Activated CD4-positive, alpha-beta T cell treated with anti-CD3 and anti-CD28 coated beads, Interleukin-2, Interleukin-6, amounts not matched to agents 100 ng/mL and 50 ng/mL, durations not matched to agents 16 hours and 8 hours (primary cell): ENCODE measurements at places on chromosomes 2 and 18.

GRCh38 chr2:124065636-124066035 is 40.5 kb downstream of the CNTNAP5 start:
- no peak for DNase-seq

DNA sequence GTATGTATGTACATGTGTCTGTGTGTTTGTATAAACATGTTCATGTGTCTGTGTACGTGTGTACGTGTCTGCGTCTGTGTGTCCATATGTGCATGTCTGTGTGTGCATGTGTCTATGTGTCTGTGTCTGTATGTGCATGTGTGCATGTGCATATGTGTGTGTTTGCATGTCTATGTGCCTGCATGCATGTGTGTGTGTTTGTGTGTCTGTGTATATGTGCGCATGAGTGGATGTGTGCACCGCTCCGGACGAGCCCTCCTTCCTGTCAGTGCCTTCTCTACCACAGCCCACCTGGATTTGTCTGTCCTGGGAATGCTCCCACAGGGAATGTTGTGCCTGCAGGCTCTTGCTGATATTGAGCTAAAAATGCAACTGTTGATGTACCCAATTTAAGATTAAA is 113.3 kb upstream of the EPC2 start:
- no peak for DNase-seq

- no peak for DNase-seq
Measured at GRCh38 chr2:98379311-98380202, 33.3 kb downstream of the CNGA3 start.

- no peak for DNase-seq
Measured at GRCh38 chr2:46117379-46117778, 179.8 kb upstream of the EPAS1 start.

- DNase-seq: no peak
Measured at GRCh38 chr2:191202209-191202721, 42.9 kb upstream of the MYO1B start.

- DNase-seq: no peak
Measured at GRCh38 chr2:172181840-172182239, 79.1 kb upstream of the DLX2 start.

DNA sequence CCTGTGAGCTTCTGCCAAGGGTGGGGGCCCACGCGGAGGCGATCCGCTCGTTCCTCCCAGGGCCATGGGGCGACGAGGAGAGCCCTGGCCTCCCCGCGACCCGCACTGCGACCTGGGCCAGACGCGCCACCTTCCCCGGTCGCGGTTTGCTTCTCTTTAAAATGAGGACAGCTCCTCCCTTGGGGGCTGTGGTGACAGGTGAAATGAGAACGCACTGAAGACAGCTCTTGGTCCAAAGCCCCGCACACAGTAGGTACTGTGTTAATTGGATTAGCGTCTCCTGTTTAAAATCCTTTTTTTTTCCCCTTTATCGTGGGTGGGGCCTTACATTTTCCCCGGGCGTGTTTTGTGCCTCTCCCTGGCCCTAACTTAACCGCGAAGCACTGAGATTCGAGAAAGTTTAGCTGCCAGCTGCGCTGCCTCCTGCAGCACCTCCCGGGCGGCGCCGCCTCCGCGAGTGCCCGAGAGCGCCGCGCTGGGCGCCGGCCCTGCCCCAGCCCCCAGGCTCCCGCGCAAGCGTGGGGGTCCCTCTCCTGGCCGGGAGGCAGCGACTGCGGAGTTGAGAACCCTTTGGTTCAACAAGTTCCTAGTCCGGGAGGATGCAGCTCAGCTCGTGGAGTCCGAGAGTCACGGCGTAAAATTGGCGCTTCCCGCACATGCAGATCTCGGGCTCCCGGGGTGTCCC is 1.1 kb downstream of the HPCAL1 start:
- DNase-seq: peak; percentile 55

- DNase-seq: no peak
Measured at GRCh38 chr18:59681521-59682004, 15.7 kb downstream of the CCBE1 start.

DNA sequence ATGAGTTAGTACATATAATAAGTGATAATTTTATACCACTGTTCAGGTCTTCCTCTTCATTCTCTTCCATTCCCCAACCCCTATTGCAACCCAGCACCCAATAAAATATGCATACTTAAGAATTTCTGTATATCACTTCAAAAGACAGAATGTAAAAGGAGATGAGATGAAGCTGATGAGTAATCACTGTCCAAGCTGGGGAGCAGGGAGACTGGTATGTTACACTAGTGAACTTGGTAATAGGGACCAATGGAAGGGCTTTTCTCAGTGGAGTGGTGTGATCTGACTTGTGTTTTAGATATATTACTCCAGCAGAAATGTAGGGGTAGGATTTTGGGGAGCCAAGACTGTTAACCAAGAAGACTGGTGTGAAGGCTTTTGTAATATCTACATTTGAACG is 18.0 kb upstream of the ARHGAP28 start:
- DNase-seq: no peak

DNA sequence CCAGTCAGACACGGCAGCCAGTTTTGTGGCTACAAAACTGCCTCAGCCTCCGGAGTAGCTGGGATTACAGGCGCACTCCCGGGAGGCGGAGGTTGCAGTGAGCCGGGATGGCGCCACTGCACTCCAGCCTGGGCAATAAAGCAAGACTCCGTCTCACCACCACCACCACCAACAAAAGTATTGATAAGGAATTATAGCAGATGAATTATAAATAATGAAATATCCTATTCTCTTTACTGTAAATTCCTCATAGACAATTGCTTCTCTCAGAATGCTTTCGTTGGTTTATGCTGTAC is 1.4 kb upstream of the FAM161A start:
- no peak for DNase-seq

- peak; percentile 42 for DNase-seq
Measured at GRCh38 chr2:230155359-230155758, 64.4 kb downstream of the SP110 start.

- DNase-seq: no peak
Measured at GRCh38 chr2:74700643-74701372, 46.8 kb downstream of the SEMA4F start.

DNA sequence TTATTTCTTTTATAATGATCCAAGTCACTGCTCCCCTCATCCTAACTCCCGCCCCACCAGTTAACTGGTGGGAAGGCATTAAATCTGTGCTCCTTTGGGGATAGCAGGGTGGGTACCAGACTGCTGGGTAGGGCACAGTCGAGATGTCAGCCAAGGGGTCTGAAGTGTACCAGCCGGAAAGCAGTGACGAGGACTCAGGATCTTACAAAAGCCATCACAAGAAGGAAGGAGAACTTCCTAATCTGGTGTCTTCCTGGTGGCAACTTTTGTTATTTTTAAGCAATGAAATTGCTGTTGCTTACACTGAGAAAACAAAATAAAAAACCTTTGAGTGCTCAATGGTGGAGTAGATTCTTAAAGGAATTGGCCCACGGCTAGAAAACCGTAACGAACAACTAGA is 97.7 kb downstream of the ALPK2 start:
- DNase-seq: no peak

DNA sequence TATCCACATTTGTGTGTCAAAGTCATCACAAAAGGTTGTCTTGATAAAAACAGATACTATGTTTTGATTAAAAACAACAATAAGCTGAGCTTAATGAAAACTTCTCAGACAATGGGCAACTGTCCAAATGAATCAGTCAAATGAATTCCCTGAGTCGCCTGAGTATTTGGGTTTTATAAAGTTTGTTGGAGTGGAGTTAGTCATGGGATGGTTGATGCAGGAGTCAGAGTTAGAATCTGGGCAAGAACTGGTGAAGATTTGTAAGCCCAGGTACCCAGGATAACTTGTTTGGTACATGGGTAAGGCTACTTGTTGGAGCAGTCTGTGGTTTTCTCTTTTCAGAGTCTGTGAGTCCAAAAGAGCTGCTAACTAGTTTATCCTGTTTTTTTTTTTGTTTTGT is 34.4 kb upstream of the RAPGEF4 start:
- DNase-seq: no peak

DNA sequence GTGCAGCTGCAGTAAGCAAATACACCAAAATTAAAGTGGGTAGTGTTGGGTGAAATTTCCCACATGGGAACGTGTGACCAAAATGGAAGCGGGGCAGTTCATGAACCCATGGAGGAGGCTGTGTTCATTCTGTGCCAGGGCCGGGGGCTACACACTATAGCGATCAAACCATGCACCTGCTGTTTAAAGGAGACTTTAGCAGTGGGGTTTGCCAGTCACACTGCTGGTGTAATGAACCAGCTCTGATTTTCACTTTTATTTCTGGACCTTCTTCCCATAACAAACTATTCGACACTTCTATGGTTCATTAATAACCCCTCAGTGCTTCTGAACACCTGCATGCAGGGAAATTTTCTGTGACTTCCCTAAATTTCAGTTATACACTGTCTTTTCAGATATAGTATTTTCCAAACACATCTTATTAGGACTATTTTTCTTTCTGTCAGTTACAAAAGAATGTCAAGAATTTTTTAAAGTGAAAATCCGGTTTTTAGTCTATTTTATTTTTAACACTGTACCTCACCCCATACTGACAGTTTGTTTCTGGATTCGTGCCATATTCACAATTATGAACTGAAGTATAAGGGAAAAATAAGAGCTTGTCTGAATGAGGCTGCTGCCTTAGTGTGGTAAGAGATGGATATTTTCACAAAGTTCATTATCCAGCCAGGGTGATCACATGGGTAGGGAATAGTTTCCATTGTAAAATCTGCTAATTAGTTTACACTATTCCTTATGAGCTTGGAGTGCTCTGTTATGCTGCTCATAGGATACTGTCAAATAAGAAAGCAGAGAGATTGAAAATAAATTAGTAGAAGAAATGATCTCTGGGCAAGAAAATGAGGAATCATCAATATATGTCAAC is 111.3 kb upstream of the CAVIN2 start:
- no peak for DNase-seq

GRCh38 chr2:129139380-129139779 is 820.7 kb upstream of the HS6ST1 start:
- DNase-seq: no peak

GRCh38 chr2:164151522-164151921 is 415.7 kb upstream of the FIGN start:
- no peak for DNase-seq

- DNase-seq: no peak
Measured at GRCh38 chr2:223273995-223274394, 222.0 kb downstream of the KCNE4 start.

- DNase-seq: no peak
Measured at GRCh38 chr18:43622024-43622423, 344.7 kb upstream of the SYT4 start.

GRCh38 chr2:168159754-168160585 is 87.4 kb downstream of the STK39 start:
- DNase-seq: no peak

- no peak for DNase-seq
Measured at GRCh38 chr2:37631292-37631691, 40.1 kb downstream of the CDC42EP3 start.

DNA sequence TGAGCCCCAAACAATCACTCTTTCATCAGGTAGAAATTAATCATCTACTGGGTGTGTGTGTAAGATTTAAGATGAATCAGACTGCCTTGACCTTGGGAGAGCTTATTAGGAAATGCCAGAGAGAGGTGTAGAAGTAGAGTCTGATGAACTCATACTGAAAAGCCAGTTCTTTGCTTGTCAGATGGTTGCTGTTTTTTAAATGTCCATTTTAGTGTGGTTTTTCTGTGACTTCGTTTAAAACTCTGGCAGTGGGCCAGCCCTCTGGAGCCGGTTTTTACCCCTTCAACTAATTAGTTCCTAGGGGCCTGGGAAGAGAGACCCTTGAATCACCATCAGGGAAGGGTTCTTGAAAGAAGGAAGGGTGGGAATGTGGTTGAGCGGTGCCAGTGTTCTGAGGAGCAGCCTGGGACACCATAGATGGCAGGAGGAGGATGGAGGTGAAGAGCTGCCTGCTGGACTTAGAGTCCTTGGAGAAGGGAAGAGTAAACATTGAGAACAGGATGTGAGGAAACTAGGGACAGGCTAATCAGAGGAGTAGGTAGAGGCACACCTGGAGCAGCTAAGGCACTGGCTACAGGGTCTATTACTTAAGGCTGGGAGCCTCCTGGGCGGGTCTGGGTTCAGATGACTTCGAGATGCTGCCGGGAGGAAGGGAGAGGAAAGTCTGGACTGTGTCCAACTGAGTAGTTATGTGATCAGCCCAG is 66.1 kb downstream of the LRRFIP1 start:
- peak; percentile 82 for DNase-seq

GRCh38 chr18:8529609-8530008 is 79.6 kb upstream of the RAB12 start:
- DNase-seq: no peak

DNA sequence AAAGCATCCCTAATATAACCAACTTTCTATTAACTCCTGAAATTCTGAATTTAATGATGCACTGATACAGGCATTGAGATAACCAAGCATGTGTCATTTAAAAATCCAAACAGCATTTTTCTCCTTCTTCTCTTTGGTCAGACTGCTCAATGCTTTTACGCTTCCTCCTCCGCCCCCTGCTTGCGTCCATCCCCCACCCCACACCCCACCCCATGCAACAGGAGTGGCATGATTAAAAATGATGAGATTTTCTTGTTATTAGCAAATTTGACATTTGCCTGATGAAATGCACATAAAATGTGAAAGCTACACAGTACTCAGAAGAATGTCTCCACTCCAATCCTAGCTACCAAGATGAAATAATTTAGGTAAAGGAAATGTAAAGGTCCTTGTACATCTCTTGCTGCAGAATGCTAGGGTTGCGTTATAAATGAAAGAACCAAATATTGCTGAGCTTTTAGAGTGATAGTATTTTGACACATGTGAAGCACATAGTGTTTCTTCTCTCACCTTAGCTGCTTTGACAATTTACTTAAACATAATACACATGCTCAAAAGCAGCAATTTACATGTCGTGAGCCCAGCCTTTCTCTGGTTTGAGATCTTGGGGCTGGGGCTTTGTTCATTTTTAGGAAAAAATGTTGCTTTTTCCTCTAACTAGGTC is 263.8 kb downstream of the MEIS1 start:
- DNase-seq: no peak

DNA sequence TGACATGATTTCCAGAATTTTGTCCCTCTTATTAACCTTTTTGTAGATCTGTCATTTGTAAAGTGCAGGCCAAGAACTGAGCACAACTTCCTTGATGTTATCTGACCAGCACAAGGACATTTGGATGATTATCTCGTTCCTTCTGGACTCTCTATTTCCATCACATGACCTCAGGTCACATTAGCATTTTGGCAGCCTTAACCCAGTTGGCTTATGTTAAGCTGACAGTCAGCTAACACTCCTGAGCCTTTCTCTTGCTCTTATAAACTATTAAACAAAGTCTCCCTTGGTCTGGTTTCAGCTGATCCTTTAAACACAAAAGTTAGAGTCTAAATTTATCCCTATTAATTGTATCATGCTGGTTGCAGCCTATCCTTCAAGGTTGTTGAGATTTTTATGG is 167.2 kb upstream of the RBBP8 start:
- DNase-seq: no peak
